Renal cortical epithelial cell (primary cell): ENCODE measurements at places on chromosomes 16 and 17. TPM values are rescaled to one million over a fixed set of nuclear protein-coding genes. Genes with fewer than 3 reads are reported as not detected.
A peak's percentile ranks its signal among the peaks of the same experiment; 100 is the strongest.

DNA sequence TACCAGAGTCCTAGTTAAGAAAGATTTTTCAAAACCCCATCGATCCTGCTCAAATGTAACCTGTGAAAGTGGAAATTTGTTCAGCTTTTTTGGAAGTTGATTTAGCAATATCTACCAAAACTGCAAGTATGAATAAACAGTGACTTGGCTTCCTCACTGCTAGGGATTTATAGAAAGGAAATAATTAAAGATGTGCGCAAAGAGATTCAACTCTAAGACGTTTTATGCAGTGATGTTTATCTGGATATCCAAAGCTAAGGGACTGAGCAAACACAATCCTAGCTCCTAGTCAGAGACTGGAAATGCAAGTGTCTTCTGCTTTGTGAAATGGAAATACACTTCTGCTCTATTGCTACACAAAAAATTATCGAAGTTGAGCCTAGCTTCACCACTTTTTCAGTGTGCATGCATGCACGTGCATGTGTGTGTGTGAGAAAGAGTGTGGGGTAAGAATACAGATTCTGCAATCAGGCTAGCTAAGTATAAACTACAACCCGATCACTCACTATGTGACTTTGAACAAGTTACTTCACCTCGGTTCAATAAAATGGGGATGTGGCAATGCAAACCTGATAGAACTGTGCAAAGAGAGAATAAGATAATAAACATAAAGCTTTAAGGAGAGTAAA, 52.1 kb upstream of the FOXF1 start:
- DNase-seq: no peak

DNA sequence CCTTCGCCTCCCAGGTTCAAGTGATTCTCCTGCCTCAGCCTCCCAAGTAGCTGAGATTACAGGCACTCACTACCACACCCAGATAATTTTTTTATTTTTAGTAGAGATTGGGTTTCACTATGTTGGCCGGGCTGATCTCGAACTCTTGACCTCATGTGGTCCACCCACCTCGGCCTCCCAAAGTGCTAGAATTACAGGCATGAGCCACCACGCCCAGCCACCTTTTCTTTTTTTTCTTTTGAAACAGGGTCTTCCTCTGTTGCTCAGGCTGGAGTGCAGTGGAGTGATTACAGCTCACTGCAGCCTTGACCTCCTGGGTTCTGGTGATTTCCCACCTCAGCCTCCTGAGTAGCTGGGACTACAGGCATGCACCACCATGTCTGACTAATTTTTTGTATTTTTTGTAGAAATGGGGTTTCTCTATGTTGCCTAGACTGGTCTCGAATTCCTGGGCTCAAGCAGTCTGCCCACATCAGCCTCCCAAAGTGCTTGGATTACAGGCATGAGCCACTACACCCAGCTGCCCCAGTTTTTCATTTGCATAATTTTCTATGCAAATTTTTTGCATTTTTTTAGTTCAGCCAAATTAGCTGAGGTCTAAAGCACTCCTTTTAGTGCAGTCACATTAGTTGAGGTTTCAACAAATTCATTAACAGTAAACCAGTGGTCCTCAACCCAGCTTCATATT, 11.3 kb downstream of the WWP2 start:
- DNase-seq: no peak

The GGT6 gene
- total RNA-seq: 0.05 TPM in 1 of 2 replicates, not detected in the other

DNA sequence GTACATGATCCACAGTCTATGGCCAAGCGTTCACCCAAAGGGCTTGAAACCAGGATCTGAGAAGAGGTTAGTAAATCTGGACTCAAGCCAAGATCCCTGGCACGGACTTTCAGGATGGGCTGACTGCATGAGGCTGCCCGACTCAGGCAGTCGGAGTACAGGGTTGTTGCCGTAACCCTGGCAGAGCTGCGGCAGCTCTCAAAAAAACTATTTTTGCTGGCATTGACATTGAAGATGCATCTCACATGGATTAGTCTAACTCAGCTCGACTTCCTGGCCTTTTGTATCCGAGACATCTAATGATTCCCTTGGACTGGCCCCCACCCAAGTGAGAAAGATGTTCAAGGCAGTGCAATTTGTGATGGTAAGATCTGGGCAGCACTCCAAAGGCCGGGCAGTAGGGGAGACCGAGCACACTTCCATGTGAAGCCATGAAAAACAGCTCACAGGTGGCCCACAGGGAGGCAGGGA, 6.2 kb downstream of the SLC47A1 start:
- DNase-seq: peak; percentile 23

DNA sequence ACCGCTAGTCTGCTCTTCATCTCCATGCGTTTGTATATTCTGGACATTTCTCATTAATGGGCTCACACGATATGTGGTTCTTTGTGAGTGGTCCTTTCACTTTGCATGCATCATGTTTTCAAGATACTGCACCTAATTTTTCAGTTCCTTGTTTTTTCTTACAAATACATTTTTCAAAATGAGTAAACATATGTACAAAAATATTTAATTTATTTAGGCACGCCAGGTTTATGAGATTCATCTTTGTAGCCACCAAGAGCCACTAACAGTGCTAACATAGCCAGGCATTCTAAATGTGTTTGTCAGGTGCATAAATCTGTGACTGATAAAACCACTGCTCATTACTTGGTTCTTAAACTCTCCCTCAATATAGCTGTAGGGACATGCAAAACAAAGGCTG, 375.3 kb downstream of the WWOX start:
- DNase-seq: no peak

DNA sequence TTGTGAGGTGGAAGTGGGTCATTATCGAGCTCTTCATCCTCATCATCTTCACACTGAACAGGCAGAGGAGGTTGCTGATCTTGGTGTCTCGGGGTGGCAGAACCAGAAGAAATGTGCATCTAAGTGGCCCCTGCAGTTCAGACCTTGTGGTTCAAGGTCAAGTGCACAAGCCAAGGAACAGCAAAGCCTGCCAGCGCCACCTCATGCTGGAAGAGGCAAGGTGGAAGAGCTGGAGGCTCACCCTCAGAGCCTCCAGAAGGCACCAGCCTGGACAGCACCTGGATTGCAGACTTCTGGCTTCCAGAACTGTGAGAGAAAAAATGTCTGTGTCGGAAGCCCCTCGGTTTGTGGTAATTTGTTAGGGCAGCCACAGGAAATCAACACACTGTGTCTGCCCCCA, 32.7 kb downstream of the IFT140 start:
- no peak for DNase-seq
